ENCODE measurements at places on chromosomes 4 and X.

GRCh38 chr4:143634763-143635162 lies 65.7 kb downstream of the FREM3 start:
- DNase-seq, result no peak

- no peak for DNase-seq
Measured at GRCh38 chrX:154334496-154334895, 38.9 kb downstream of the TKTL1 start.

DNA sequence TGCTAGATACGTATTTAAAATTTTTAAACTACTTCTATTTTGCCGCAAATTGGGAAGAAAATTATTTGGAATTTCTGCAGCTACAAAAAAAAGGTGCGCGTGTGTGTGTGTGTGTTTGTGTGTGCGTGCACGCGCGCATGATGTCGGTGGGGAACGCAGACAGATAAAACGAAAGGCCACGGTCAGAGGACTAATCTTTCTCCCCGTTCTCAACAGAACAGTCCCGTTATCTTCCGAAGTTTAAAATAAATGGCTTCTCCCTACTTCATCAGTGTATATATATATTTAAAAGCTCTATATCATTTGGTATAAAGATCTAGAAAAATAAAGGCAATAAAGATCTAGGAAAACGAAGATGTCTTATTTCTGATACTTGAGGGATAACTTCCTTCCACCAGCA lies 1.5 kb downstream of the MGARP start:
- DNase-seq, result no peak

- no peak for DNase-seq
Measured at GRCh38 chrX:150352114-150352513, 11.0 kb upstream of the MAMLD1 start.

DNA sequence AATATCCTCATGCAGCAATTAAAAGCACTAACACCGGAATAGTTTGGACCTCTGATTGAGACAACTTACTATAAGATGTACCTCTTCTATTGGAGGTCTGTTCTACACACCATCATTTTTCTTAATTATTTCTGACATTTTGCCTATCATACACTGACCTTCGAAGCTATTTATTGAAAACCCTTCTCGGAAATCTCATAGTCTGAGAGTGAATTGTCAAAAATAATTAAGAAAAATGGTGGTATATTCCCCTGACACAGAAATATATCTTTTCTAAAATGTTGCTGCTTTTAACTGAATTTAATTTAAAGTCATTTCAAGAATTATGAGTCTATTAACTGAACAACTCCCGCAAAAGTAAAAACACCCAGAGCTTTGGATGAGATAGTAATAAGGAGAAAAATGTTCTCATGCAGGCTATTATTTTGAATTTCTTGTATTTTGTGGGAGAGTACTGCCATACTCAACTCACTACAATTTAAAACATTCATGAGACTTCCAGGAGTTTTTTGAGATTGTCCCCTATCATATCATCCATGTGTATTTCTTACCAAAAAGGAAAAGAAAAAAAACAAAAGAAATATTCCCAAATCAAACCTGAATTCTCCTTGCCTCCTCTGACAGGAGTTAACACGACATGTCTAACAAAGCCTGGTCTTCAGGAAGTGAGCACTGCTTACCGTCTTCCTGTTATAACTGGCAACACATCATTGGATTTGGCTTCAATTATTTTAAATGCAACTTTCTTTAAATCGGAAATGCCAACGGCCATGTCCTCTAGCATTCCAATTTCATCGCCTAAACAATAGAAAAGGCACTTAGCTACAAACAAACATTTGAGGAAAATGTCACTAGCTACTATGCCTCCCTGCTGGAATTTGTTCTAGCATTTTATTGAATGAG lies 485.3 kb downstream of the IL15 start:
- DNase-seq, result no peak

DNA sequence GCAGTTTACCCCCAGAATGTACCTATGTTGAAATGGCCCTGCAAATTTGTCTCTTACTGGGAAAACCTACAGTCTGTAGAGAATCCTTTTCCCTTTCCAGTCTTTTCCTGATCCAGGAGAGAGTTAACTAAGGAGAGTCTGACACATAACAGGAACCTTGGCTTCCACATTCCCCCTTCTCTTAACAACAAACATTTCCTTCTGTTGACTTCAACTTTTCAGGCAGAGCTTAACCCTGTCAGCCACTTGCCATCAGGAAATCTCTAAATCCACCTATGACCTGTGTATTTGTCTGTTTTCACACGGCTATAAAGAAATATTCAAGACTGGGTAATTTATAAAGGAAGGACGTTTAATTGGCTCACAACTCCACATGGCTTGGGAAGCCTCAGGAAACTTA lies 45.6 kb upstream of the GPR78 start:
- no peak for DNase-seq

GRCh38 chrX:110442635-110443034 lies 84.0 kb downstream of the RTL9 start:
- DNase-seq, result no peak

GRCh38 chr4:36242629-36243354 lies 1.5 kb downstream of the ARAP2 start:
- DNase-seq, result no peak

DNA sequence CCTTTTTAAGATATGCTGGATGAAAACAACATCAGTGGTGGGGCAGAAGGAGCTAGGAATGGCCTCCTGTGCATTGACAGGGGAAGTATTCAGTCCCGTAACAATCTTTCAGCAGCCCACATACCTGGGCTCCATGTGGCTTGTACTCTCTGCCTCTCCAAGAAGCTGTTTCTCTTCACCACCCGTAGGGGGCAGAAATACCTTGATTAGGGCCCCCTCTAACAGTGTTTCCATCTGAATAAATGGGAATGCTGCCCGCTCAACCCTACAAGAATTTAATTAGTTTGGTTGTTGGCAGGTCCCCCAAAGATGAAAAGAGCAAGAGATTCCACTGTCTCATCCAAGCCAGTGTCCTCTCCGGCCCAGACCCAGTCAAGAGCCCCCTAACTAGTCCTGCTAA lies 155.2 kb downstream of the SMIM20 start:
- no peak for DNase-seq

DNA sequence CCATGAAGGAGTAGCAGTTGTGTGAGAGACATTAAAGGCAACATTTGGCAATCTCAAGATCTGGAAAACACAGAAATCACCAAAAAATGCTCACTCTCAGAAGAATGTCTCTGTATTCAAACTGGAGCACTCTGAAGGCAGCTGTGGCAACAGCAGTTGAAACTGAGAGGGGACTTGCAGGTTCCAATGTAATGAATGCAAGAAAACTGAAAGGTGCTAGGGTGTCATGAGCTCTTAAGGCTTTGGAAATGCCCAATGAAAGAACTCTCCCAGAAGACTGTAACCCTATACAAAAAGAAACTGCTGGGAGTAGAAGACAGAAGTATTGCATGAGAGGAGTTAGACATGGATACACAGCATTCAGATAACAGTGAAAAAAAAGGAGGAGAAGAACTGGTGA lies 118.2 kb upstream of the HTR2C start:
- no peak for DNase-seq

- DNase-seq, result no peak
Measured at GRCh38 chr4:5166377-5166776, 115.1 kb downstream of the STK32B start.

DNA sequence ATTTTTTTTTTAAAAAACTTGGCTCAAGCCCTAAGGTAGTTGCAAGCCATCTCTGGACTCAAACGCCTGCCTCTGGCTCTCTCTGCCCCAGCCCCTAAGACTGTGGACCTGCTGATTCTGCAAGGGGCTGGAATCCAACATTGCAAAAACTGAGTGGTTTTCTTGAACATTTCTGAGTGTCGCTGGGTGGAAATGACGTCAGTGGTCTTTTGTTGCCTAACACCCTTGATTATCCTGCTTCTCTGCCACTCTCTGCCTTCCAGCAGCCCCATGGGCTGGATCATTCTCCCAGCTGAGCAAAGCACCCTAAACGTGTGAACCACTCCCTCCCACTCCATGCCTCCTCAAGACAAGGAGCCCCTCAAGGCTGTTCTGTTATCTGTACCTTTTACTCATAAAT lies 16.6 kb downstream of the BST1 start:
- DNase-seq, result no peak

DNA sequence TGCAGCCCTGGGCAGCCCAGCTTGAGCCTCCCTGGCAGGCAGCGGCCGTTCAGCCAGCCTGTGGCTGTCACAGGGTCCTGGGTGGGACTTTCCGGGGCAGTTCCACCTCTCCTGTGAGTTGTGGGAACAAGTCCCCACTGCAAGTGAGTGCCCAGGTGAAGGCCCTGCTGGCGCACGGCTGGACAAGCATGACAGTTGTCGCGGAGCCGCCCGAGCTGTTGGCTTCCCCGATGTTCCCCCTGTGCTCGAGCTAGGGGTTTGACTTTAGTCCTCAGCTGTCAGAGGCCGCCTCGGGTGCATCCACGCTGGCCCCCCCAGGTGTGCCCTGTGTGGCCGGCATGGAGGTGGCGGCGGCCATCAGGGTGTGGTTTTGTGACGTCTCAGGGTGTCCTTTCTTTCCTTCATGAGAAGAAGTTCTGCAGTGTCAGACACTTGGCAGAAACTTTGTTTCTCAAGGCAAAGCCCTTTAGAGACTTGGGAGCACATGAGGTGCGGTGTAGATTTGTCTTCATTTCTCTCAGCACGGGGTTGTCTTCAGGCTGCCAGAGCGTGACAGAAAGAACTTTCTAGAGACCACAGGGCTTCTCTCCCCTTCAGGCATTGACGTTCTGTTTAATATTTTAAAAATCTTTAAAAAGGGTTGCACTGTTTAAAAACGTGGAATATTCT lies 69.4 kb upstream of the HGFAC start:
- DNase-seq, result no peak

DNA sequence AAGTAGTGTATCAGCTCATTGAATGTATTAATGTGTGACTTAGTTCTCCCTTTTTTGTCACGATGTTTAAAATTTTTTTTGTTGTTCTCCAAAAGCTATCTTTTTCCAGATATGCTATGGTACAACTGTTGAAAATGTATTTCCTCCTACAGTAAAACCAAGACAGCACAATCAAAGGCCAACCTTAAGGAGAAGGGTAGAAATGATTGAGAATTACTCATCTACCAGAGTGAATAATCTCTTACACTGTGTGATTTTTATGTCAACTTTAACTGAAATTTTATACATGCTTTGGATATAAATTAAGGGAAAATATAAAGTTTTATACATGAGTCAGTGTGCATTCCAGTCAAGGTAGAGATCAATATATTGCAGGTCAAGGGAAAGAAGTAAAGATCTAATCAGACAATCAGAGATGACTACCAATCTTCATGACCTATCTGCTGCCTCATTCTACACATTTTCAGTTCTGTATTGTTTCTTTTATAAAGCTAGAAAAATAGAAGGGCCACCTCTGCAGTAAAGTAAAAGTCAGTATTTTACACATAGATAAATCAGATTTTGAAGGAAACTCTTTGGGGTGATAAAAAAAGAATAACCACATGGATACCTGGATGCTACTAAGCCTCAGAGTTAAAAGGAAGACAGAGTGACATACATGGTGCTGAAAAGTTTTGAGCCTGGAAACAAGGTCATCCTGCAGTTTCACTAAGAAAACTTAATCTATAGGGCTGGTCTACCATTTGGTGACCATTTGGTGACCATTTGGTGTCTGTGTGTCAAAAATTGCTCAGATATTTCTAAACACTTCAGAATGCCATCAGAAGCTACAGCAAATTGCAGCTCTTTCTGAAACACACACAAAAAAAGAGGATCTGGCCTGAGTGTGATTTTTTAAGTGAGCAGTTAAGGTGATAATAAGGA lies 1.6 kb downstream of the FAM13A start:
- DNase-seq, result no peak

DNA sequence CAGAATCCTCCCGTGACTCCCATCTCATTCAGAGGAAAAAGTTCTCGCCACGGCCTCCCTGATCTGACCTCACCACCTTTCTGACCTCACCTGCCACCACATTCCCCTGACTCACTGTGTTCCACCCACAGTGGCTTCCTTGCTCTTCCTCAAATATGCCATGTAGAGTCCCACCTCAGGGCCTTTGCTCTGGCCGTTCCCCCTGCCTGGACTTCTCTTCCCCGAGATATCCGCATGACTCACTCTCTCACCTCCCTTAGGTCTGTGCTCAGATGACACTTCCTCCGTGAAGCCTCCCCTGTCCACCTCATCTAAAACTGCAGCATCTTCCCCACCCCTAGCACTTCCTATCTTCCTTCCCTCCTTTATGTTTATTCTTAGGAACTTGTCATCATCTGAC lies 7.2 kb upstream of the TSPYL2 start:
- DNase-seq, result no peak

DNA sequence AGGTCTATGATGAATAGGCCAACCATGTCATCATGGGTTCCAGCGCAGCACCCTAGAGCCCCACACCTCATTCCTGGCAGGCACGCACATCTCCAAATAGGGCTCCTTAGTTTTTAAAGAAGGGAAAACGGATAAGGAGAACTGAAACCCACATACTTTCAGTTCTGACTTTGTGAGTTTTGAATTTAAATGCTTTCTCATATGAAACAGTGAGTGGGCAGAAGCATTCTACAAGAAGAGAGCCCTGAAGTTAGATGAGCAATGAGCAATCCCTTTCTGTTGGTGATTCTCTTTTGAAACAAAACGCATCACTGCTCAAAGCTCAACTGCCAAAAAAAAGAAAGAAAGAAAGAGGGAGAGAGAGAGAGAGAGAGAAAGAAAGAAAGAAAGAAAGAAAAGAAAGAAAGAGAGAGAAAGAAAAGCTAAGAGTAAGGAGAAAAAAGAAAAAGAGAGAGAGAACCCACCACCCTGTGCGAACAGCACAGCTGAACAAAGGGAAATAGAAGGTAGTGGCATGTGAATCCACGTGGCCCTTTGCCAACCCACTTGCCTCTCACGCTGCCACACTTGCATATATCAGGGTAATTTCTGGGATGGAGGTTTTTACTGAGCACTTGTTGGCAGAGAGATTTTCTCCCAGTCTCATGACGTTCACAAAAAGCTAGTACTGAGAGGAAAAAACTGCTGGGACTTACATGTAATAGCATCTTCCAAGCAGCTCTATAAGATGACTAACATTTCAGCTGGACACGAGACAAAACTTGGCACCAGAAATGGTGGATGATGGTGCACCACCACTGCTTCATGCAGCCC lies 31.0 kb downstream of the TMSB4X start:
- no peak for DNase-seq

- no peak for DNase-seq
Measured at GRCh38 chrX:19178402-19178801, 56.1 kb upstream of the ADGRG2 start.

DNA sequence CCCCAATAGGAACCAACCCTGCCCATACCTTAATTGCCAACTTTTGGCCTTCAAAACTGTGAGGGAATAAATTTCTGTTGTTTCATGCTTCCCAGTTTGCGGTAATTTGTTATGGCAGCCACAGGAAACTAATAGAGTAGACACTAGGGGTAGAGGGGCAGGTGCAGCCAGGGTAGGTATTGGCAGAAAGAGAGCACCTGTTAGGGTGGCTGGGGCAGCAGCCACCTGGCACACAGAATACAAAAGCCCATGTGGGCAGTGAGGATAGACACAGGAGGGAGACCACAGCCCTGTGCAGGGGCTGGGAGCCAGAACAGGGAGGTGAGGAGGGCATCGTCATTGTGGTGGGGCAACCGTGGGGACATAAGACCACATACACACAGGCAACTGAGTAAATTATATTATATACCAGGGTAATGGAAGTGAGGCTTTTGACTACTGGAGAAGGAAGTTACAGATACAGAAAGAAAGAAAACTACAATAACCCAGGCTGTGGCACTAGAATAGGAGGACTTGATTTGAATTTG lies 28.2 kb downstream of the IRF2 start:
- no peak for DNase-seq

- DNase-seq, result no peak
Measured at GRCh38 chr4:114012749-114013148, 33.3 kb upstream of the ARSJ start.

All from effector memory CD8-positive, alpha-beta T cell (primary cell).